ENCODE measurements at places on chromosomes 1 and 21. TPM values are rescaled to one million over a fixed set of nuclear protein-coding genes. Genes with fewer than 3 reads are reported as not detected.

DNA sequence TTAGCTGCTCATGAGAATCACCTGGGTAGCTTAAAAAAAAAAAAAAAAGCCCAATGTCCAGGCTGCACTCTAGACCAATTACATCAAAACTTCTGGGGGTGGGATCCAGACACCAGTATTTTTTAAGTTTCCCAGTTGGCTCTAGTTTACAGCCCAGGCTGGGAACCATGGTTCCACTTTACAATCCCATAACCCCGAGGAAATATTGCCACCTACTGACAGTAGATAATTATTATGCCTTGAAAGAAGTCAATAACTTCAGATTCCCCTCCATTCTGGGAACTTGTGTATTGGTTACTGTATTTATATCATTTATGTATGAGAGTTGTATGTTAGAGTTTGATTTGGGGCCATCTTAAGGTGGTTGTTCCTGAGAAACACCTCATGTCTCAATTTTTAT is 100.2 kb downstream of the SPATA46 start:
- ATAC-seq: peak; percentile 77

The ELF3 gene
- total RNA-seq: 1.1 TPM

- ATAC-seq: no peak
Observed at GRCh38 chr1:203158960-203159665, 16.5 kb downstream of the MYBPH start.

GRCh38 chr1:30743584-30744059 is 14.0 kb downstream of the LAPTM5 start:
- ATAC-seq: no peak

The LCE2C gene
- not detected for total RNA-seq
